ENCODE measurements at places on chromosomes 2 and 18. TPM values are rescaled to one million over a fixed set of nuclear protein-coding genes. Genes with fewer than 3 reads are reported as not detected.

DNA sequence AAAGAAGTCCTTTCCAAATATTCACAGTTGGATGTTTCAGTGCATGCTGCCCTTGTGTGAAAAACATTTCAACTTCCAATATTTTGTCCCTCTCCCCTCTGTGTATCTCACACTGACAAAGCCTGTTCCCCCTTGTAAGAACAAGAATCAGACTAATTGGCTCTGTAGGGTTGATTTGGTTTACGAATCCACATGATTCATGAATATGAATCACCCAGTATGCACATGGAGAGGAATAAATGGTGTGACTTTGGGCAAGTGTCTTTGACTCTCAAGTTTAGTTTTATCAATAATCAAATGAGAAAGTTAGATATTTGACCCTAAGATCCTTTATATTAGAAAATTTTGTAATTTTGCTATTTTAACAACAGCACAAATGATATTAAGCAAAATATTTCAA is 9.3 kb upstream of the CDH20 start:
- H3K4me1 ChIP-seq = no peaks in the 10 kb centered on the region
- no peak overlapping the region for H3K4me3 ChIP-seq
- no peak overlapping the region for H3K27ac ChIP-seq
- DNase-seq = no peak

C2orf66 gene
- total RNA-seq = 0.33 TPM

GRCh38 chr2:172389685-172390339 is 37.6 kb upstream of the ITGA6 start:
- H3K27me3 ChIP-seq = no peaks in the 10 kb centered on the region
- H3K4me3 ChIP-seq = no peak overlapping the region
- DNase-seq = no peak
- H3K36me3 ChIP-seq = no peaks in the 10 kb centered on the region

DNA sequence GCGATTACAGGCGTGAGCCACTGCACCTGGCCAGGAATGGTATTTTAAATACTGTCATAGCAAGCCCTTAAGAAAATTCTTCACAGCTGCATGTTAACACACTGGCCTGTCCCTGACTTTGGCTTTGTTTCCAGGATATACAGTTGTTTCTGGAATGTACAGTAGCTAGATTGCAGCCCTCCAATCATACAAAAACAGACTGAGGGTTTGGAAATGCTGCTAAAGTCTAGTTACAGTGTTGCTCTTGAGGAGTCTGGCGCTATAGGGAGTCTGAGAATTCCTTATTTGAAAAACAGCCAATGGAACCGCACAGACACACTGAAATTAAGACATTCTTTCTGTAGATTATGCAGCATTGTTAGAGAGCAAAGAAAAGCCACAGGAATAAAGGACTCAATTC is 37.7 kb downstream of the STON1 start:
- DNase-seq = no peak
- H3K27me3 ChIP-seq = peaks cover 1% of the 10 kb centered on the region
- H3K27ac ChIP-seq = no peak overlapping the region
- H3K36me3 ChIP-seq = no peaks in the 10 kb centered on the region
- no peak overlapping the region for H3K4me3 ChIP-seq

DNA sequence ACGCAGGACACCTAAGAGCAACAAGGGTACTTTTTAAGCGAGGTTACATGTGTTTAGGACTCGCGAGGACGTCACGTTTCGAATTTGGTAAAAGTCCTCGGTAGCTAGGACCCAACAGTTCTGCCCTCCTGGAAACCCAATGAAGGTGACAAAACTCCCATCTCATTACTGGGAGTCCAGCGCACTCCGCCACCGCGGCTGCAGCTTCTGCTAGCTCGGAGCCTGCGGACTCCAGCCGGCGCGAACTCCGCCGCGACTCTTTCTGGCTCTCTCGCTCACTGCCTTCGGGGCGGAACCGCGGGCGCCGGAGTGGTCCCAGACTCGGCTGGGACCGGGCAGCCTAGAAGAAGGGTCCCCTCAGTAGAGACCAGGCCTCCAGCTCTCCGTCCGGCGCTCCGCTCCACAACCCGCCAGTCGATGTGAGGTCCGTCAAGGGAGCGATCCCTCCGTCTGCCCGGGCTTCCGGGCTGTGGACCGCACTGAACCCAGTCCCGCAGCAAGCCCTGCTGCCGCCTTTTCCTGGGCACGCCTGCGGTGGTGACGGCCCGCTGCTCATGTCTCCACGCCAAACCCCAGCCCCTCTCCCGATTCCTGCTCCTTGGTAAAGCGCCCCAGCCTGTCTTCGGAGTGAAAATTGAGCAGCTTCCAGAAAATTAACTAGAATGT is 3.0 kb upstream of the OSR1 start:
- H3K27me3 ChIP-seq = peaks cover 98% of the 10 kb centered on the region
- DNase-seq = peak; percentile 75
- H3K4me1 ChIP-seq = peaks cover 30% of the 10 kb centered on the region
- H3K27ac ChIP-seq = no peak overlapping the region
- H3K36me3 ChIP-seq = peaks cover 4% of the 10 kb centered on the region
- H3K4me3 ChIP-seq = peak overlapping the region; percentile 94

DNA sequence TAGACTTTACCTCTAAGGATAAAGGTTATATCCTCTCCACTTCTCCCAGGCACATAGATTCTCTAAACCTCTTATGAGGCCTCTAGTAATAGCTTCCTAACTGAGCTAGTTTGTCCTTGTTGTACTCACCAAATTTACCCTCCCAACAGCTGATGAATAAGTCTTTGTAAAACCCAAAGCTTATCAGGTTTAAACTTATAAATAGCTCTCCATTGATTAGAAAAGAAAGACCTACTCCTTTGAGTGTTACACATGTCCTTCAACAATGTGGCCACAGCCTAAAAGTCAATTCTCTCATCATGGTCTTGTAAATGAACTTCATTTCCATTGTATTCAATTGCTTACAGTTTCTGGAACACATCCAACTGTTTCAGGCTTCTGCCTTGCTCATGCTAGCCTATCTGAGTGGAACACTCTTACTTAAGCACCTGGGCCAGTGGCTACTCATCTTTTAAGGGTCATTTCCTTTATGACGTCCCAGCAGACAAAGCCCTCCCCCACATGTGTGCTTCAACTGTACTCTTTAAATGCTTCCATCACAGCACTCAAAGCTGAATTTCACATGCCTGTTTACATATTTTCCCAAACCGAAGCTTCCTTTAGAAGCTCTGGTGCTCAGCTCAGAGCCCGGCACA is 131.6 kb downstream of the CDH2 start:
- DNase-seq = no peak
- no peak overlapping the region for H3K4me3 ChIP-seq
- no peak overlapping the region for H3K27ac ChIP-seq
- H3K36me3 ChIP-seq = no peaks in the 10 kb centered on the region
- no peaks in the 10 kb centered on the region for H3K4me1 ChIP-seq

DNA sequence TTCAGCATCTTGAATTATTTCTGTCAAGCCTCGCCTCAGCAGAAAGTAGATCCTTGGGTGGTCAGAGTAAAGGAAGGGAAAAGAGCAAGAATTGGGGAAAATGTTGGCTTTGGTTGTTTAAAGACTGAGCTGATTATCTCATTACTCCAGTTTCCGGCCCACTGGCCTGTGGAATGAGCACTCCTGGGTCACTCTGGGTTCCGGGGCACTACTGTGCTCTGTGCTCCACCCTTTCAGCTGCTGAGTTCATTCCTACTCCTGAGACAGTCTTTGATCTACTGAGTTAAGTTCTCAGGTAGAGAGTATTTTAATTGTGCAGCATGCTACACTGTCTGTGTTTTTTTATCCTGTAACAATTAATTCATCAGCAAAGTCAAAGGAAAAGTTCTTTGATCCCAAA is 427.7 kb downstream of the CDH2 start:
- no peaks in the 10 kb centered on the region for H3K36me3 ChIP-seq
- no peak overlapping the region for H3K27ac ChIP-seq
- H3K4me3 ChIP-seq = no peak overlapping the region
- DNase-seq = no peak

XPO1 gene
- total RNA-seq = 230 TPM

UGT1A10 gene
- not detected for total RNA-seq

PLGLB2 gene
- 1.8 TPM for total RNA-seq

TTR gene
- total RNA-seq = not detected

DNA sequence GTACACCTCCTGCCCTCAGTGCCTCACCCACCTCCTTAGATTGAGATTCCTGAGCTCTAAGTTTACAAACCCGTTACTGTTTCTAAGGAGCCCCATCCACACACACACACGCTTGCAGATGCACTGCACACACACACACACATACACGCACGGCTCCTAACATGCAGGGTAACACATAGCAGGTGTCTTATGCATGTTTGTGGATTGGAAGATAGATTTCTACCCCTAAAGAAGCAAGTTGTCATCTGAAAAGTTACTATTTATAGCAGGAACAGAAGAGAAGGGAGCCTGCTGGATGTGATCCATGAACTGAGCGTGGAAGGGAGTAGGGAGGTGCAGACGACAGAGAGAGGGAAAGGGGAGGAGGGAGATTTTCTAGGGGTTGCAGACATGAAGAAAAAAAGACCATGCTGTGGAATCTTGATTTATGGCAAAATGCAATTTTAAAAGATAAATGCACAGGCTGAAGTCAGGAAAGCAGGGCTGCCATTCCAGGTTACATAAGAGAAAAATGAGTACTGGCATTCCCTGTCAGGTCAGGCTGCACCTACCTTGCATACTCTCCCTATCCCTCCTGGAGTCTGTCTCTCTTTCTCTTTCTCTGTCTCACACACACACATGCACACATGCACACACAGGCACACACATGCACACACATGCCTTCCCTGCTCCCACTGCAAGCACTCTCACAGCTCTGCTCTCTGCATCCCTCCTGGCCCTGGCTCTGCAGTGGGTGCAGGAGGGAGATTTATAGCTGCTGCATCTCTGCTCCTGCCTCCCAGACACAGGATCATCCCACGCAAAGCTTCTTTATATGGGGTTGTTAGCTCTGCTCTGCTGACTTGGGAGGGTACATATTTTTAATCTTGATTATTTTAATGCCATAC is 192.6 kb upstream of the MYT1L start:
- no peaks in the 10 kb centered on the region for H3K27me3 ChIP-seq
- no peaks in the 10 kb centered on the region for H3K36me3 ChIP-seq
- H3K4me1 ChIP-seq = no peaks in the 10 kb centered on the region
- H3K4me3 ChIP-seq = no peak overlapping the region
- no peak for DNase-seq
- no peak overlapping the region for H3K27ac ChIP-seq

- H3K36me3 ChIP-seq = no peaks in the 10 kb centered on the region
- peaks cover 3% of the 10 kb centered on the region for H3K4me1 ChIP-seq
- no peak overlapping the region for H3K27ac ChIP-seq
- no peak for DNase-seq
- H3K27me3 ChIP-seq = peaks cover 3% of the 10 kb centered on the region
Measured at GRCh38 chr2:236938126-236938525, 147.6 kb upstream of the COPS8 start.

- H3K4me1 ChIP-seq = no peaks in the 10 kb centered on the region
- no peaks in the 10 kb centered on the region for H3K27me3 ChIP-seq
- H3K4me3 ChIP-seq = no peak overlapping the region
- no peak for DNase-seq
- no peak overlapping the region for H3K27ac ChIP-seq
Measured at GRCh38 chr2:45125232-45125631, 116.0 kb upstream of the SIX2 start.

DNA sequence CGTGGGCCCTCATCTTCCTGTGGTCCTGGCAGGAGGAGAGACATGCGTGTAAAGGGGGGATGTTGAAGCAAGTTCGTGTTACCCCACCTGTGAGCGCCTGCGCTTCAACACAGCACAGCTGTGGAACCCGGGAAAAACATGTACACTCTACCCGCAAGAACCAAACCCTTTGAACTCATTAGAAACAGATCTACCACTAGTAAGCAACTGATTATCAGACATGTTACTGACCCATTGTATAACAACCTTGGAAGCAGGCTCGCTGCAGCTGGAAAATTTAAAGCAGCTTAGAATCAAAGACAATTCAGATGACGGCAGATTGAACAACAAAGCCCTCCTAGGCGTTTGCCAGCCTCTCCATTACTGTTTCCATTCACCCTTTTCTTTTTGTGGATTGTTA is 771.7 kb upstream of the SALL3 start:
- H3K27ac ChIP-seq = no peak overlapping the region
- H3K36me3 ChIP-seq = no peaks in the 10 kb centered on the region
- no peaks in the 10 kb centered on the region for H3K27me3 ChIP-seq
- no peak for DNase-seq
- no peak overlapping the region for H3K4me3 ChIP-seq

CCT7 gene
- total RNA-seq = 696 TPM

GRCh38 chr18:28511413-28511821 is 334.5 kb upstream of the CDH2 start:
- no peaks in the 10 kb centered on the region for H3K27me3 ChIP-seq
- H3K36me3 ChIP-seq = no peaks in the 10 kb centered on the region
- no peak for DNase-seq
- H3K4me3 ChIP-seq = no peak overlapping the region
- H3K4me1 ChIP-seq = no peaks in the 10 kb centered on the region

DNA sequence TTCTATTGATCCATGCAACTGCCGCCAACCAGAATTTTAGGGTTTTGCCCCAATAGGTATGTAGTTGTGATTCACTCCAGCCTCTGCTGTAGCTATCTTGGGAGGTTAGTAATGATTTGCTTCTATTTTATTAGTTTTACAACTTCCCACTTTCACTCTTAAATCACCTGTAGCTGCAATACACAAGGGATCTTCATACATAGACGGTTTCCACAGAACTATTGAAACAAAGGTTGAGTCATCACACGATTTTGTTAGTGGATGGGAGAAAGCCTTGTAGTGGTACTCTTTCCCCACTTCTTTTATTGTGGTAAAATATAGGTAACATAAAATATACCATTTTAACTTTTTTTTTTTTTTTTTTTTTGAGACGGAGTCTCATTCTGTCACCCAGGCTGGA is 104.2 kb upstream of the SPRED2 start:
- DNase-seq = no peak
- H3K4me3 ChIP-seq = no peak overlapping the region
- H3K27ac ChIP-seq = no peak overlapping the region

- no peak overlapping the region for H3K27ac ChIP-seq
- no peaks in the 10 kb centered on the region for H3K4me1 ChIP-seq
- no peak overlapping the region for H3K4me3 ChIP-seq
- no peak for DNase-seq
- no peaks in the 10 kb centered on the region for H3K27me3 ChIP-seq
- no peaks in the 10 kb centered on the region for H3K36me3 ChIP-seq
Measured at GRCh38 chr2:140892911-140893637, 1237.7 kb downstream of the LRP1B start.

ASPRV1 gene
- 1.4 TPM for total RNA-seq

DNA sequence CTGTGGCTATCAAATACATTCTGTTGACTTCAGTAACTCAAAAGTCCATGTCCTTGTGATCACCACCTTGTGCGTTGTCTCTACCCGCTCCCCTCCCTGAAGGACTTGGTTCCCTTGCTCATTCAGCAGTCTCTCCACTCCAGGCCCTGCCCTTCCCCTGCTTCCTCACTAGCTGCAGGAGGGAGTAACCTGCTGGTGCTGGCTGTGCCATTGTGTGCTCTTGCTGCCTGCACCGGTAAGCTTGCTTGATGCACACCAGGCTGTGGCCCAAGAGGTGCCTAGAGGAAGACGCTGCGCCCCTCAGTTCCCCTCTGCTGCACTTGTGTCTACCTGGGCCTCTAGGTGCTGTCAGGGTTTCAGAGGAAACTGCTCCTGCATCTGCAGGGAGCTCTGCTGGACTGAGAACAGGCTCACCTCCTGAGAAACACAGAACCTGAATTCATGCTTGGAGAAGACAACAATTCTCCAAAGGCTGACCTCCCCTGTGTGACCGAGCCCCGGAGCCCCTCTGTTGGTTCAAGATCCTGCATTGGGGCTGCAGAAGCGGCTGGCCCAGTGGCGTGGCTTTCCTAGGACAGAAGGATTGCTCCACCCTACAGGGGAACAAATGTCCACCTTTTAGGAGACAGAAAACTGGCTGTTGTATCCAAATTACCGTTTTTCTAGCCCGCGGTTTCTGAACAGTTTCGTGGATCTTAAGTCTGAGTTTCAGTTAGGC is 33.6 kb downstream of the PTPRM start:
- no peaks in the 10 kb centered on the region for H3K36me3 ChIP-seq
- H3K27me3 ChIP-seq = no peaks in the 10 kb centered on the region
- H3K4me1 ChIP-seq = no peaks in the 10 kb centered on the region
- no peak overlapping the region for H3K4me3 ChIP-seq

CPLX4 gene
- total RNA-seq = not detected

All from activated CD4-positive, alpha-beta T cell treated with anti-CD3 and anti-CD28 coated beads, Interleukin-2, amount 10 ng/mL, durations not matched to agents 24 days and 14 days (primary cell).